ENCODE measurements at places on chromosomes 4 and X. TPM values are rescaled to one million over a fixed set of nuclear protein-coding genes. Genes with fewer than 3 reads are reported as not detected.

Gene GTPBP6
- total RNA-seq = 68.7 TPM

Gene MAOB
- 0.17 TPM for total RNA-seq

Gene KLF3
- 11.4 TPM for total RNA-seq

Gene HTT-AS
- not detected for total RNA-seq

Gene POU3F4
- not detected for total RNA-seq

Gene PLAC1
- total RNA-seq = 0.15 TPM

Gene TMEM175
- 15.9 TPM for total RNA-seq

Gene ZNF732
- total RNA-seq = 1.0 TPM

Gene CTAG2
- 2.7 TPM for total RNA-seq

Gene HTN1
- total RNA-seq = not detected

Gene GK
- total RNA-seq = 9.6 TPM

Gene OPRPN
- not detected for total RNA-seq

Gene SORCS2
- total RNA-seq = under 0.01 TPM

Gene AFF2
- total RNA-seq = 0.17 TPM

Gene SNCA
- 12.6 TPM for total RNA-seq

Gene TRIM2
- 21.1 TPM for total RNA-seq

Gene DNAJB14
- 17.2 TPM for total RNA-seq

Gene JCHAIN
- total RNA-seq = not detected

Measured in bronchus fibroblast of lung (primary cell).